ENCODE measurements at places on chromosomes 3 and 15.

DNA sequence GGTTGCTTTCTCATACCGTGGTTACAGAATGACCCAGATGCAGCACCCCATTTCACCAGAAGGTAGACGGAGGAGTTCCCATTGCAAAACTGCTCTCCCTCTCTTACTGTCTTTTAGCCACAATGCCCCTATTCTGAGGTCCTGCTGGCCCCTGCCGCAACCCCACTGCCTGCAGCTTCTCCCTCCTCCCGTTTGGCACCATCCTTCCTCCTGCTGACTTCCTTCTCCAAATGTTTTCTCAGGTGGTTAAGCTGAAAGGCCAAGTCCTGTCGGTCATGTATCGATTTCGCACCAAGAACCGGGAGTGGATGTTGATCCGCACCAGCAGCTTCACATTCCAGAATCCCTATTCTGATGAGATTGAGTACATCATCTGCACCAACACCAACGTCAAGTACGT lies 132.3 kb upstream of the ABHD17C start:
- no peak for DNase-seq

GRCh38 chr3:188754267-188754666 lies 417.5 kb upstream of the TPRG1 start:
- DNase-seq: no peak

DNA sequence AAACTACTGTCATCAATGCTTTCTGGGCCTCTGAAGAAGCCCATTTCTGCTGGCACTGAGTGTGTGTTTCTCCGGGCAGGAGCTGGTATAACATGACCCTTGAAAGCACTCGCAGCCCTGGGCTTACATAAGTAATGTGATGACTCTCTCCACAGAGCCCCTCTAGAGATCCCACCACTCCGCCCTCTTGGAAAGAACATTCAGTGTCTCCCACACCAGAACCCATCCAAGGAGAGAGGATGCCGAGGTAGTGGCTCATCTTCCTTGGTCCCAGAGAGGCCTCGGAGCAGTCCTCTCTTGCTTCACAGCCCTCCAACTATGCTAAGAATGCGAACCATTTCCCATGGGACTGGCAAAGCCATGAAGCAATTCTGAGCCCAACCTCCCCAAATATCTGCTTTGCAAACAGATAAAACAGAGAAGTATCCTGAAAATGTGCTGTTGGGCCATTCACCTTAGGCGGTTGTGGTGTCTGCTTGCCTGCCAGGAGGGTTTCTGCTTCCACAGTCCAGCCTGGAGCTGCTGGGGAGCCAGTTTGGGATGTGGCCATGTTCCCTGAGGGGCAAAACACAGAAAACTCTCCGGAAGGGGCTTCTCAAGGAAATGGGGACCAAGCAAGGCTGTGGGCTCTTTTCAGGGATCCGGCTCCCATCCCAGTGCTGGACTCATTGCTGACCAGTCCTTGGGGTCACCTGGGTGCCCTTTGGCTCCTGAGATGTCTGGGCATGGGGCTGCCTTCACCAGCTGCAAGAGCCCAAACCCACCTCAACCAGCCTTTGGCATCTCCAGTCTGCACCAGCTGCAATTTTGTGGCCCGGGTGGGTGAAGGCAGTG lies 47.3 kb downstream of the AMOTL2 start:
- no peak for DNase-seq

DNA sequence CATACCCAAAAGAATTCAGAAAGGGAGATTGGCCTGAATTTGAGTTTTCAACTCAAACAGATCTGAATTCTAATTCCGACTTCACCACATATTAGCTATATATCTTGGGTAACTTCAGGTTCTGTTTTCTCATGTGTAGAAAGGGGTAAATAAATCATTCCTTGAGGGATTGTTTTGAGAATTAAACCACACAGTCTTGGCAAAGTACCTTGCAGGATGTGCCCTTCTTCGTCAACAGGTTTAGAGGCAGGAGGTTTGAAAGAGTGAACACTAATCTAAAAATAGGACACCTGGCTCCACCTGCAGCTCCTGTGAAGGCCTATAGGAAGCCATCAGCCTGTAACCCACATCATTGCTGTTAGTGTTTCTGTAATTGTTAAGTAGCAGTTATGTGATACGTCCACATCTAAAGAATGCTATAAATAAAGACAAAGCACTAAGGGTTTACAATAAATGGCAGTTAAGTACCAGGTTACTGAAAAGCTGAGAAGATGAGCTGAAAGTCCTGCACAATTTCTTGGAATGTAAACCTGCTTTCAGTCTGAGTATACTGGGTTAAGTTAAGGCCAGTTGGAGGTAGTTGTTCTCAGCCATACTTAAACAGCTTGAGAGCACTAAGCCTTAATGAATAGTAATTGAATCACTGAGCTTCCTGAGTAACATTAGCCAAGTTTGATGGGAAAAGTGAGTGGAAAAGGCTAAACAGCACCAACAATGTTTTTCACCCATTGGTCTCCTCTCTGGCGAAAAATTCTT lies 6.0 kb downstream of the CCDC80 start:
- DNase-seq: no peak

- no peak for DNase-seq
Observed at GRCh38 chr3:29410660-29411405, 130.0 kb downstream of the RBMS3 start.

Measured in GM19239 (cell line).